Stimulated activated CD4-positive, alpha-beta T cell treated with anti-CD3 and anti-CD28 coated beads, TNF-alpha, amount 100 ng/mL, for 1 hour (primary cell): ENCODE measurements at places on chromosomes 1 and 21.

DNA sequence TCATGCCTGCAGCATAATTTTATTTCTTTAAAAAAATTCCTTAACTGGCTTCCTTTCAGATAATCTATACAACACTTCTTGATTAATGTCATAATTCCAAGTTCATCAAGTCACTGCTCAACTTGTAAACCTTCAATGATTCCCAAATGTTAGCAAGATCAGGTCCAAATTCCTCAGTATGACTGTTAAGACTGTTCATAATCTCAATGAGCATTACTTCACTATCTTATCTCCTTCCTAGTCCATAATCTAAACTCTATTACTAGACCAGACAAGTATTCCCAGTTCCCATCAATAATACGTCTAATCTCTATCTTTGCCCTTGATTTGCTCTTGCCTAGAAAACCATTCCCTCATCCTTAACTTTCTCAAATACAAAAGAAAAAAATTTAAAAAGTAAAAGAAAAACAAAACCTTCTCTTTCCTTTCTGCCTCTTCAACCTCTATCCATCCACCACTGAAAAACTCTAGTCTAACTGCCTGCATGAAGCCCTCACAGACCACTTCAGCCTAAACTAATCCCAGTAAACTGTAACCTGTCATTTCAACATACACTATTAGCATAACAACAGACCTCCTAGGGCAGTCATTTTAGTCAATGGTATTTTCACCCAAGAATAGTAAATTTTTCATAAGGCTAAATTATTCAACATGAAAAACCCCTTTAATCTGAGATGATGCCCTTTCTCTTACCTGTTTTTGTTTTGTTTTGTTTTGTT is 15.5 kb downstream of the LUZP1 start:
- DNase-seq: no peak

DNA sequence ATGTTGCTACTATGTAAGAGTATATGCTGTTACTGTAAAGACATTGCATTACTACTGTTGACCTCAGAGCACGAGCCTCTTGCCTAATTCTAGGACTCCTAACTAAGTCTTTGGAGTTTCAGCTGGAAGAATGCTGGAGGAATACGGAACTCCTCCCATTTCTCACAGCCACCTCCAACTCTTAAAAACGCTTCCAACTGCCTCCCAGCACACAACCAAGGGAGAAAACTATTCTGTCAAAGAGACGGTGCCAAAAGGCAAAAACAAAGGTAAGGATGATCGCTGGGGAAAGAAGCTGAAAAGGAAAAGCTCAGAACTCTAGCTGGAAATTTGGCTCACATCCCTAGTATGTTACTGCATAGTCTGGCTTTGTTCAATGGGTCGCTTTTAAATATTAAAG is at the start of gene FMO2:
FMO2 (plus strand) TSS at position 210 of the 400 bp plus-strand sequence. CDS start 414 bp downstream, outside the sequence.
- no peak for DNase-seq

- DNase-seq: no peak
These were observed 3.9 kb downstream of the EXTL1 start for GRCh38 chr1:26025517-26025916.

GRCh38 chr1:42904434-42904833 is 54.2 kb downstream of the SLC2A1 start:
- DNase-seq: no peak

GRCh38 chr1:15226388-15227255 is 20.4 kb upstream of the FHAD1 start:
- no peak for DNase-seq

DNA sequence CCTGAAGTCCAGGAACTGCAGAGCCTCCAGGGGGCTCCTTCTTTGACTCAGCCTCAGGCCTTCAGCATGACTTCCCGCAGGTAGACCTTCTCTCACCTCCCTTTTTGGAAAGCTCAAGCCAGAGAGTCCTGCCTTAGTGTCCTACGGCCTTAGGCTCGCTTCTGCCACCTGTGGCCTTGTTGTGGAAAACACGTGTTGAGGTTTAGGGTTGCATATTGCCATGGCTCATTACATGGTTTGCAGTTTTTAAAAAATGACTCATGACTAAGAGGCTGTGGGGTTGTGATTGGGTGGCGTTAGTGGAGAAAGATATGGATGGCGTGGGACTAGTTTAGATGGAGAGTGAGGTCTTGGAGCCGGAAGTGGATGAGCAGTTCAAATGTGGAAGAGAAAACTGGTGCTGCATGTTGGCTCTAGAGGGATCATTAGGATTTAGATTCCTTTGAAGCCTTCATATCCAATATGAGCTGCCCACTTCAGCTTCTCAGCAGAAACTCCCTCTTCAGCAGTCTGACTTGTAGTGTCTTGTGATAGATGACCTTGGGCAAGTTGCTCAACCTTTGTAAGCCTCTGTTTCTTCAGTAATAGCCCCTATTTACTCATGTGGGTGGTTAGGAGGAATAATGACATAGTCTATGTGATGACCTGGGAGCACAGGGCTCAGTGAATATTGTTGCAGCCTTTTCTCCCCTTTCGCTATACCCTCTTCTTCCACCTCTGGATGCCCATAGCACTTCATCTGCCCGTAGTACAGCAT is 6.5 kb upstream of the FGGY start:
- DNase-seq: no peak

DNA sequence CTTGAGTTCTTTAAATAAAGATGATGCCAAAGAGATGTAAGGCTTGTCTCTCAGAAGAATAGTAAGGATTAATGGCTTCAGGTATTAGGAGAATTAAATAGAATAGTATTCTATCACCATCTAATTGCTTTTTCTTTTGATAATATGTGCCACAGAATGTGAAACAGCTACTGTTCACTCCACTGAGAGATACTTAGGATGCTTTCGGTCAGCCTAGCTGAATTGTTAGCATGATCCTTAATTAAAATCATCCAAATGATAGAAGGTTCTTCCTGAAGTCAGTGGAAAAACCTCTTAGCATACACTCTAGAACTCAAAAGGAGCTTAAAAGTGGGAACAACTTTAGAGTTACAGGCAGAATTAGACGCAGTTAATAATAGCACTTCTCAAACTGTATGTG is 97.0 kb downstream of the RASAL2 start:
- no peak for DNase-seq

GRCh38 chr1:89523572-89524368 is 859 bp upstream of the LRRC8B start:
- no peak for DNase-seq

- DNase-seq: no peak
These were observed 55.9 kb downstream of the NENF start for GRCh38 chr1:212488436-212489283.

DNA sequence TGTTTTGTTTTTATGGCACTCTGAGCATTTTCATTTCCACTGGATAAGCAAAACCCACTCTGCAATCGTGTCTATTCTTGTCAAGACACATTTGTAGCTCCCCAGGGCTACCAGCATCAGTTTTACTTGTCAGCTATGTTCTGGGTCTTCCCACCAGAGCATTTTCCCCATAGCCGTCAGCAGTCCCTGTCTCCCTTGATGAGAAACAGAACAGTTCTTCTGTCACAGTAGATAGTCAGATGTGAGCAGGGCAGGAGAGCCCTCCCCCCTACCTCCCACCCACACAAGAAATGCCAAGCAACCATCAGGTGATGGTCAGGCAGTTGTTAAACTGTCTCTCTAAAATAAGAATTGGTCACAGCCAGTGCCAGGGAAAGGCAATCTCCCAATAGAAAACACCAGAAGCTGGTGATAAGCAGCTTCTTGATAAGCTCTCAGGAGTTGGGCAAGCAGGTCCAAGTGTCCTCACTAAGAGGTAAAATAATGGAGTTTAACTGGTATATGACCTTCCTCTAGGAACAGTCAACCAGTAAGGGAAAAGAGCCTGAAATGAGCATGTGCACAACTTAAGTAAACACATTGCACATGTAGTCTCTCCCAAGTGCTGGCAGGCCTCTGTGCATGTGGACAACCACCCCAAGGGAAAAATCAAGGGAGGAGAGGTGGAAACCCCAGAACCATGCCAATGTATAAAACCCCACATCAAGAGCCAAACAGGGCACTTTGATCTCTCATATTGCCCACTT is 208.2 kb downstream of the S1PR1 start:
- DNase-seq: no peak

DNA sequence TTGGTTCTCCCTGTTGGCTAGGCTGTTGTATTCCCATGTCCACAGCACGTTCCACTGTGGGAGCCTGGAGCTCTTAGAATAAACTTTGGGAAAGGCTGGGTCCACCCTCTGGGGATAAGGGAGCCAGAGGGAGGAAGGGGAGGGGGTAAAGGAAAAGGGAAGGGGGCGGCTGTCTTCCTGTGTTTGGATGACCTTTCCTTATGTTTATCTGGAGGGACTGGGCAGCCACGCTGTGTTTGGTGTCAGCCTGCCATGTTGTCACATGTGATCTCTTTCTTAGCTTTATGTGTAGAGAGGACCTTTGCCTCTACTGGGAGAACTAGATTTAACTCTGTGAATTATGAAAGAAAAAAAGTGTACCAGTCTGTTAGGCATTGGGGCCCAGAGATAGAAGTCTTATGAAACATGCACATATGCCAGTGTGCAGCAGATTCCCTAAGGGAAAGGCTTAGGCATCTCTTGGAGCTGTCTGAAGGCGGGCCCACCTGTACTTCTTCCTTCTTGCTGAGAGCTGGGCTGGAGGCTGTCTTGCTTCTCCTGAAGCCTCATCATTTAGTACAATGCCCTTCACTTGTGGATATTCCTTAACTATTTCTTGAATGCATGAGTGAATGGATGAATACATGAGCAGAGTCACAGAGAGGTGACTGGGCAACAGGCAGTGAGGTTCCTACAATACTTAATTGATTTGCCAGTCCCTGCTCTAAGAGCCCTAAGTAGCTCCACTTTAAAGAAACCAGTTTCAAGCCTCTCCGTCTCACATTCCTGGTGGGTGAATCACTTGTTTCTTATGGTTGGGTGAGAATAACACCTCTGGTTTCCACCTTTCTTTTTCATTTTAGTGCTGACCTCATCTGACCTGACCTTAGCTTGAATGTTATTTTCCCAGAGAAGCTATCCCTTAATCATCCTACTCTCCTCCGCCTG is 62.5 kb upstream of the ARHGAP29 start:
- DNase-seq: no peak

- no peak for DNase-seq
These were observed 86.8 kb downstream of the C21orf91 start for GRCh38 chr21:17732306-17732705.

DNA sequence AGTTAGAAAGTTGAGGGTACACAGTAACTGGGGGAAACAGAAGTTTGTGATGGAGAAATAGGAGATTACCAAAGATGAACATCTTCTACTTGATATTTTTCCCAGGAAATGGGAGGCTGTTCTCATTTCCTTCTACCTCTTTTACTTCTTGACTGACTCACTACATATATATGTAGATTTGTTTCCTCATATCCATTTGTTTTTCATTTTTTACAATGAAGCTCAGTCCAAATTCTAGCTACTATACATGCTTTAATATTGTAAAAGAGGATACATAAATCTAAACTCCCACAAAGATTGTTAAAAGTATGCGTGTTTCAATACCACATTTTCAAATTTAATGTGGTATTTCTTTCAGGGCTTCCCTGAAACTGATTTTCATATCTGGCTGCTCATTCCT is 366.6 kb upstream of the NCAM2 start:
- DNase-seq: no peak

DNA sequence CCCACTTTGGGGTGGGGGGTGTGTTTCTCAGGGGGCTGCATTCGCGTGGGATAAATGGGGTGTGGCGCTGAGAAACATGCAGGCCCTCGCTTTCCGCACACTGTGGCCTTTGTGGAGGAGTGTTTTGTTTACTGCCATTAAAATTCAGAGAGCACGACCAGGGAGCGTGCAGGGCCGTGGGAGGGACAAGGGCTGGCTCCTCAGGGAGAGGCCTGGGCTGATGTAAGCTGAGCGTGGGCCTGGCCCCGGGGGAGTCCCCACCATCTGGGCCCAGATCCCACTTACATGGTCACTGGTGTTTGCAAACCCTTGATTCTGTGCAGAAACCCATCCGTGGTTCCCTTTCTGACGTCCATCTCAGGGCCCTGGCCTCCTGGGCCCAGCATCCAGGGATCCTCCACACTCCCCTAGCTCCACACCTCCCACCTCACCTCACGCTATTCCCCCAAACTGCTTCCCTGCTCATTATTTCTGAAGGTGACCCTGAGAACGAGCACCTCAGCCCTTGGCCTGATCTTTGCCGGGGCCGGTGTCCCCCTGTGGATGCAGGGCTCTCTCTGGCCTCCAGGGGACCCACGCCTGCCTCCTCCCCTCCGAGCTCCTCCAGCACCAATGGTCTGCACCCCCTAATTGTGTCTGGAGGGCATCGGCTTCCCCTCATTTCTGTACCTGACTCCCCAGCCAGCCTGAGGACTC is 92.5 kb upstream of the SIM2 start:
- DNase-seq: no peak
